ENCODE measurements at places on chromosomes 1 and 21.
A peak's percentile ranks its signal among the peaks of the same experiment; 100 is the strongest.

- no peak for DNase-seq
These were observed 29.6 kb downstream of the FAAH start for GRCh38 chr1:46423574-46424240.

DNA sequence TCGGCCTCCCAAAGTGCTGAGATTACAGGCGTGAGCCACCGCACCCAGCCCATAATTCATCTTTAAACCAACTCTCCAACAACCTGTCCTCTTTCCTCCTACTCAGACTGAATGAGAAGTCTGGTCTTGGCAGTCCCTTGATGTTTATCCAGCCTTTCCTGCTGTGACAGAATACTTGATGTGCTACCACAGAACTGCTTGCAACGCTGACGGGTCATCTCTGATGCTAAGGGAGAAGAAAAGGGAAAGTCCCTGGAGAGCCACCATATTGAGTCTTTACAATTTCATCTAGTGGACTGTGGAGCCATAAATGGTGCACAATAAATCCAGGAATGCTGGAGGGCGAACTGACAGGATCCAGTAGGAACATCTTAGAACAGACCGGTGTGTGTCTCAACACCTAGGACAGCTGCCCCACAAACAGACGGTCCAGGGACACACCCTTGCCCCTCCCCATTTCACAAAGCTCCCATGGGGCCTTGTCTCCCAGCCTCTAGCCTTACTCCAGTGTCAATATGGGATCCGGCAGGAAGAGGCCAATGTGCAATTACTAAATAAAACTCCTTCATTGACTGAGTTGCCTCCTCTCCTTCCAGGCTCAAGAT, 30.7 kb downstream of the JAK1 start:
- DNase-seq: no peak

GRCh38 chr1:229862017-229862774, 204.8 kb upstream of the GALNT2 start:
- DNase-seq: no peak

GRCh38 chr1:184903111-184903692, 71.1 kb downstream of the NIBAN1 start:
- peak; percentile 67 for DNase-seq

All from Karpas-422 (cell line).